Foreskin fibroblast (primary cell): ENCODE measurements at places on chromosomes 1 and 21.

DNA sequence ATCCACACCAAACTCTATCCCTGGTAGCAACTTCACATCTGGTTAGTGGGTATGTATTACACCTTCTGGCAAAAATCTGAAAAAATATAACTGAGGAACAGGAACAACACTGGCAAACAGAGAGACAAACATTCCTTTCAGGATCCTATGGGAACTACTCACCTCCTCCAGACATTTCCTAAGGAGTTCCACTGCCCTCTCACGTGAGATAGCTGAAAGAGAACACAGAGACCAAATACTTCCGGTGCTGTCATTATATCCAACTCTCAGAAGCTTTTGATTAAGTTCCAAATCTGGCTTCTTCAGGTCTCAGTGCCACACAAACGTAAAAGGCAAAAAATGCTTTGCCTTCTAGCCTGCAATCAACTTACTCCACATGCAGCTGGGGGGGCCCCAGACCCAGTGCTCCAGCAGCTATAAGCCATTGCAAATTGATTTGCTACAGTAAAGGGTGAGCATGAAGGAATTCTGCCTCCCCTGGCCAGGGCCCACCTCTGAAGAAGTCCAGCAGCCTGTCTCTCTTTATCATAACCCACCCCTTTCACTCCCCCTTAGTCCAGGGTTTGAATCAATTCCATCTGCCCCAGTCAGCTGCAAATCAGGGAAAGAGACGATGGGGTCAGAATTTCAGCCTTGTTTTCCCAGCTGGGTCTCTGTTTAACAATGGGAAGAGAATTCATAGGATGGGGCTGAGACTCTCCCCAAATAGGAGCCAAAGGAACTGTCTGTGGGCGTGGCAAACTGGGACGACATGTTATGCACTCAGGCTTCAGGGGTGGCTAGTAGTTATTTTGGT is 32.2 kb downstream of the TFAP2E start:
- DNase-seq = no peak

GRCh38 chr1:212302745-212303383 is 17.7 kb downstream of the PPP2R5A start:
- no peak for DNase-seq

- DNase-seq = peak; percentile 35
Measured at GRCh38 chr1:109488201-109488600, 4.5 kb downstream of the ATXN7L2 start.

DNA sequence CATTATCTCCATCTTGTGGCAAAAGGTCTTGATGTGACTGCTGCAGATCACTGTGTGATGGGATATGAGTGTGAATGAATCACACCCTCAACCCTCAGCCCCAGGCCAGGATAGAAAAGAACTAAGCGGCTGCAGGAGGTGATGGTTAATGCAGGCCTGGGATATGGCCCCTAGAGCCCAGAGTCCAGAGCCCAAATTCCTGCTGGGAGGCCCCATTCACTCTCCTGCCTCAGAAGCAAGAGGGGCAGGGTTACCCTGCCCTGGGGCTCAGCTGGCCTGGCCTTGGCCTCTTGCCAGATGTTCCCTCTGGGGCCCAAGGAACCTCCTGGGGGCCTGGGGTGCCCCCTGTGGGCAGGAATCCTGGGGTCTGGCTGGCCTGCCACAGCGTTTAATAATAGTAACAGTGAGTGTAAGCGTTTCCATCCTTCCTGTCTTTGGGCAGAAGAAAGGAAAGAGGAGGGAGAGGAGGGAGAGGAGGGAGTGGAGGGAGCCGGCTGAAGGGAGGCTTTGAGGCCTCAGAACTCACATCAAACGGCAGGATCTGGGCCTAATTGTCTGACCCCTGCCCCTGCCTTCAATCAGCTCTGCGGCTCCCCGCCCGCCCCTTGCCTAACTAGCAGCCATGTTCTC is 26.2 kb downstream of the DMAP1 start:
- peak; percentile 70 for DNase-seq

- no peak for DNase-seq
Measured at GRCh38 chr1:187417520-187417919, 588.8 kb downstream of the PLA2G4A start.

DNA sequence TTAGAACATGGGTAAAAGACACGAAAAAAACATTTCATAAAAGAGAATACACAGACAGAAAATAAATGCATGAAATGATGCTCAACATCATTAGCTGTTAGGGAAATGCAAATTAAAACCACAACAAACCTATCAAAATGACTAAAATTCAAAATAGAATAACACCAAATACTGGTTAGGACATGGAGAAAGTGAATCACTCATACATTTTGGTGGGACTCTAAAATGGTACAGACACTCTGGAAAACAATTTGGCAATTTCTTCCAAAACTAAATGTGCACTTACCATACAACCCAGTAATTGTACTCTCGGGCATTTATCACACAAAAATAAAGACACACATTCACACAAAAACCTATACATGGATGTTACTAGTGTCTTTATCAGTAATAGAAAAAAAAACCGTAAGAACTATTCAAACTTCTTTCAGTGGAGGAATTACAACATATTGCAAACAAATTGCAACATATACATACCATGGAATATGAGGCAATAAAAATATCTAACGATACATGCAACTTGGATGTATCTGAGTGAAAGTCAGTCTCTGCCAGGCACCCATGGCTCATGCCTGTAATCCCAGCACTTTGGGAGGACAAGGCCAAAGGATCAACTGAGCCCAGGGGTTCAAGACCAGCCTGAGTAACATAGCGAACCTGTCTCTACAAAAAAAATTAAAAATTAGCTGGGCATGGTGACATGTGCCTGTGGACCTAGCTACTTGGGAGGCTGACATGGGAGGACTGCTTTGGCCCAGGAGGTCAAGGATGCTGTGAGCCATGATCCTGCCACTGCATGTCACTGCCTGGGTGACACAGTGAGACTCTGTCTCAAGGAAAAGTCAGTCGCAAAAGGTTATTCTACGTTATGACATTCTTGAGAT is 19.6 kb downstream of the HSF2BP start:
- peak; percentile 81 for DNase-seq

GRCh38 chr21:44991538-44992483 is 52.0 kb downstream of the SLX9 start:
- DNase-seq = no peak

DNA sequence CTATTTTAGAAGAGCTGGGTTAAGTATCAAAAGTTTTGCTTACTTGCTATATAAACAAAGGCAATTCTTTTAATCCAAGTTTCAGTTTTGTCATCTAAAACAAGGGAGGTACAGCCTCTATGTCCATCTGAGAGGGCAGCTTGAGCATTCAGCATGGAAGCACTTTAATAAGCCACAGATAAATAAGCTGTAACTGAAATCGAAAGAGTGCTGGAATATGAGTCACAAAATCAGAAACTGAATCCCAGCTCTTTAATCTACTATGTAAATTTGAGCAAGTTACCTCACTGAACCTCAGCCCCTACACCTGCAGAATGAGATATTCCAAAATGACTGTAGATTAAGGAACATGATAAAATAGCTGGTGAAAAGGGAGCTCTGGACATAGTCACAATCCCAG is 80.0 kb upstream of the HP1BP3 start:
- DNase-seq = no peak

- DNase-seq = peak; percentile 1
Measured at GRCh38 chr1:101463195-101463594, 226.4 kb downstream of the S1PR1 start.

GRCh38 chr1:151032164-151032563 is 4.2 kb upstream of the BNIPL start:
- no peak for DNase-seq

GRCh38 chr1:82245345-82246014 is 444.7 kb downstream of the ADGRL2 start:
- DNase-seq = no peak

DNA sequence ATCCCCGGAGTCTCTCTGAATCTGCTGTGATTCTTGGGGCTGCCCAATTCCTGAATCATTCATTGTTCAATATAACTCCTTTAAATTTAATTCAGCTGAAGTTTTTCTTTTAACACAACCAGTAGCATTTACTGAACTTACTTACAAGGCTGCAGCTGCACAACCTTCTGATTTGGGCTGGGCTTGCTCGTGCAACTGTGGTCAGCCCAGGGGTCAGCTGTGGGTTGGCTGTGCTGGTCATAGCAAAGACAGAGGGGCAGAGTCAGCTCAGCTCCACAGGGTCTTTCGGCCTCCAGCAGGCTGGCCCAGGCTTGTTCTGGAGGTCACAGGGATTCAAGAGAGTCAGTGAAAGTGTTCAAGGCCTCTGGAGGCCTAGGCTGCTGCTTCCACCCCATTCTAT is 186.1 kb downstream of the MATN1 start:
- DNase-seq = no peak
